ENCODE measurements at places on chromosomes 2 and 18.

GRCh38 chr2:59779571-59779970 lies 773.9 kb downstream of the BCL11A start:
- no peak for DNase-seq
- H3K4me1 ChIP-seq, result no peaks in the 10 kb centered on the region
- H3K36me3 ChIP-seq, result no peaks in the 10 kb centered on the region
- no peak overlapping the region for H3K27ac ChIP-seq
- H3K27me3 ChIP-seq, result no peaks in the 10 kb centered on the region

DNA sequence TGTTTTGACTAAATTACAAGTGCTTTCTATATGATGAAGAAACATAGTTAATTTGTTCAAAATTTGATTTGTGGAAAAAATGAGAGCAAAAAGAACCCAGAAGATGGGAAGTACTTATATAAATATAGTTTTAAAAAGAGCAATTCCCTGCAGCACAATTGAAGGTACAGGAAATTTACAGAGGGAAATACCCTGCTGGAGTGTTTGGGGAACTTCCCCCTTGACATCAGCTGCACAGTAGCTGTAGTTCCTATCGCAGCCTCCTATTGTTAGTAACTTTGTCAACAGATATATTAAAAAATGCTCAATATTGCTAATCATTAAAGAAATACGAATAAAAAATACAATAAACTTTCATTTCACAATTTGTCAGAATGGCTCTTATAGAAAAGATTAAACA lies 1118.8 kb upstream of the ZEB2 start:
- H3K4me3 ChIP-seq, result no peak overlapping the region
- H3K27me3 ChIP-seq, result no peaks in the 10 kb centered on the region
- H3K36me3 ChIP-seq, result no peaks in the 10 kb centered on the region

- no peak overlapping the region for H3K4me3 ChIP-seq
- H3K27me3 ChIP-seq, result peaks cover 22% of the 10 kb centered on the region
- H3K4me1 ChIP-seq, result no peaks in the 10 kb centered on the region
- no peak for DNase-seq
Observed at GRCh38 chr2:99524056-99524455, 34.2 kb upstream of the REV1 start.

GRCh38 chr2:159285929-159286708 lies at the start of gene WDSUB1:
Gene WDSUB1 (minus strand): TSS chr2:159286703. CDS start chr2:159283069, 3,634 bp downstream.
- peaks cover 16% of the 10 kb centered on the region for H3K36me3 ChIP-seq
- peaks cover 23% of the 10 kb centered on the region for H3K4me1 ChIP-seq
- DNase-seq, result peak; percentile 2

- H3K4me1 ChIP-seq, result no peaks in the 10 kb centered on the region
- no peak overlapping the region for H3K4me3 ChIP-seq
- no peak overlapping the region for H3K27ac ChIP-seq
- peaks cover 2% of the 10 kb centered on the region for H3K36me3 ChIP-seq
Observed at GRCh38 chr18:4817665-4818064, 362.6 kb upstream of the DLGAP1 start.

DNA sequence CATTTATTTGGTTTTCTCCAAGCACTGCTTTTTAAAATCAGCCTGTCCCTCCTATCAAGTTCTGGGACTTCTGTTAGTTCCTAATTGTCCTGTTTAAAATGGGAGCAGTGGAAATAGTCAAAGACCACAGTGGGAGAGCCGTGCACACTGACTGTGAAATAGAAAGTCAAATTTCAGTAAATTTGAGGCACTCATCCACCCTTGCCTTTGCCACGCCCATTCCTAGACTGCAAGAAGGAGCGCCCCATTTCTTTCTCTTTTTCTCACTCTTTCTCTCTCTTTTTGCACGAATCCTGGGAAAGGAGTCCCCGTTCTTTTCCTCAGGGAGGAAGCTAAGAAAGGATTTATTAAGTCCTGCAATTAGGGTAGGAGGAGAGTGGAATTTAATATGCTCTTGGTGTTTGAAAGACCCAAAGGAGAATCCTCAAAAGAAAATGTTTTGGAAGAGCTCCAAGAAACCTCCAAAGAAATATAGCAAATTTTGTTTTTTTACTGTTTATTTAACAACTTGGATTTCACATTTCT lies 7.5 kb downstream of the COL6A3 start:
- peaks cover 3% of the 10 kb centered on the region for H3K36me3 ChIP-seq
- H3K27me3 ChIP-seq, result peaks cover 31% of the 10 kb centered on the region
- no peak overlapping the region for H3K4me3 ChIP-seq
- DNase-seq, result no peak

DNA sequence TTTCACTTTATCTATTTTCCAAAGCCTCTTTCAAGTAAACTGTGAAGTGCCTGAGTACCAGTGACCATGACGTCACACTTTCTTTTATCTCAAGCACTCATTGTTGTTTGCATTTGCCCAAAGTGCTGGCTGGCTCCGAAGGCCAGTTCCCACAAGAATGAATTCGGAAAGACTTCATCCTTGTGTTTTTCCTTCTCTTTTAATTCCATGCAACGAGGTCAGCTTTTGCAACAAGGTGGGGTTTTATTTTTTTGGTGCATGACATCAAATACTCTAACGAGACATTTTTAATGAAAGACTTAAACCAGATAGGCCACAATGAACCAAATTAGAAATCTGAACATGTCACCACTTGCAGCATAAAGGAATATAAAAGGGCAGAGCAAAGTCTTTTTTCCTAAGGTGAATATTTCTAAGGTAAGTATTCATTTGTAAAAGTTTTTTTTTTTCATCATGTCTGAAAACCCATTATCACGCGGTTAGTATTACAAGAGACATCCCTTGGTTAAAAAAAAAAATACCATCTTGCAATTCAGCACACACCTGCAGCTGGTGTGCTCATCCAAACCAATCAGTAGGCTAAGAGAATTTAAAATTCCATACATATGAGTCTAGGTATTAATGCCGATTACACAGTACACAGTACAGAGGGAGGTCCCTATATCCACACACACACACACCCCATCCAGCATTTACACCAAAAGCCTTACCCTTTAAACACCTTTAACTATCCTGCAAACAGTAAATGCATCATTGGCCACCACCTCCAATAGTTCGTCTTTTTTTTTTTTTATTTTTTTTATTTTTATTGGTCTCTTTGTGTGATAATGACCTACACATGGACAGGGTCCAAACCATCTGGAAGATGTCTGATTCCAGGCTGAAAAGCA lies 2.3 kb downstream of the ARL4C start:
- peaks cover 96% of the 10 kb centered on the region for H3K36me3 ChIP-seq
- peak; percentile 36 for DNase-seq
- H3K4me3 ChIP-seq, result peak overlapping the region; percentile 100
- peak overlapping the region; percentile 99 for H3K27ac ChIP-seq
- no peaks in the 10 kb centered on the region for H3K27me3 ChIP-seq

GRCh38 chr18:3608488-3608887 lies 158.5 kb downstream of the TGIF1 start:
- H3K36me3 ChIP-seq, result no peaks in the 10 kb centered on the region
- no peak overlapping the region for H3K4me3 ChIP-seq

DNA sequence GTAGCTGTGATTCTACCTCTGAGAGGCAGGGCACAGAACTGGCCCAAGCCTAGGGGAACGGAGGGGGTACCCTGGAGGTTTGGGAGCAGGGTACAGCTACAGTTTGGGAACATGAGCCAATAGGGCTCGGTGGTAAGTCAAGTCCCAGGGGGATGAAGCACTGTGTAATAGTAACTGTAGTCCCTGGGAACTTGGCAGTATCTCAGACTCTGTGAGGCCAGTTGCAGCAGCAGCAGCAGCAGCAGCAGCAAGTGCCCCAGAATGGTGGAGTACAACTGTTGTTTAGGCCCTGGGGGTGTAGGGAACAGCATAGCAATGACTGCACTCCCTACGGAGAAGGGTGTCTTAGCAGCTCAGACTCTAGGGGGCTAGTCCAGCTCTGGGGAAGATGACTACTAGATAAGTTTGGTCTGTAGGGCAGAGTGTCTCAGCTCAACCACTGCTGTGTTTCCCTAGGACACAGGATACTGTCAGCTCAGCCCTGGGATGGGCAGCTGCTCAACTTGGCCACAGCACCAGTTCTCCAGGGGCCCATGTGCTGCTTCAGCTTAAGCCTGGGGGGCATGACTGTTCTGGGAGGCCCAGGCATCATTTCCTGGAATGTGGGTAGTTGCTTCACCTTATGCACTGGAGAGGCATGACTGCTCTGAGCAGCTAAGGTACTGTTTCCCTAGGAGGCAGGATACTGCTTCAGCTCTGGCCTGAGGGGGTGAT lies 20.5 kb downstream of the CARF start:
- no peak for DNase-seq
- peaks cover 2% of the 10 kb centered on the region for H3K36me3 ChIP-seq
- H3K27me3 ChIP-seq, result no peaks in the 10 kb centered on the region
- peaks cover 2% of the 10 kb centered on the region for H3K4me1 ChIP-seq

DNA sequence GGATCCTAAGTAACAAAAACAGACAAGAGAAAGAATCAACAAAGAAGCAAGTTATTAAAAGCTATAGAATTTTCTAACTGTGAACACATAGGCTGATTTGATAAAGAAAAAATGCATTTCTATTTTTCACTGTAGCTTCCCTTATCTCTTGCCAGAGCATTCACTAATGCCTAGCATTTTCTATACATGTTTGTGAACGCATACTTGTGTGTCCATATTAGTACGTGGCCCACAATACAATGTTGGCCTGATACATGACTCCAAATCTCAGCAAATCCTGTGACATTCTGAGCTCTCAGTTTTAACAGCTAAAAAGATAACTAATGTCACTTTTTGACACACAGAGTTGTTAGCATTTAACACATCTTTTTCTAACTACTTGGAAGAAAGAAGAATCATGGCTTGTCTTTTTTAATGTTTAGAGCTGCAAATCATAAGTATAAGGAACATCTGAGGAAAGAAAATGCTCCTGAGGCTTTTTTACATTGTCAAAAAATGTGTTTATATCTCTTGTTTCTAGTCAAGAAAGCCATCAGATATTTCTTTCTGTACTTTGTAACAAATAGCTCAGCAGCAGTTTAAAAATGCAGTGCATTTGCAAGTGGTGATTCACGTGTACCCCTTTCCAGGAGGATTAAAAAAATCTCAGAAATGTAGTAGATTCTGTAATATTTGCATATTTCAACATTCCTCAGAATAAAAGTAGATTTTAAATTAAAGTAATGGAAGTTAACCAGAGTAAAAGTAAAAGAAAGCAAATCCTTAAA lies 1646.8 kb upstream of the TMEFF2 start:
- H3K4me1 ChIP-seq, result no peaks in the 10 kb centered on the region
- DNase-seq, result no peak
- no peak overlapping the region for H3K4me3 ChIP-seq
- no peaks in the 10 kb centered on the region for H3K36me3 ChIP-seq
- H3K27me3 ChIP-seq, result no peaks in the 10 kb centered on the region

DNA sequence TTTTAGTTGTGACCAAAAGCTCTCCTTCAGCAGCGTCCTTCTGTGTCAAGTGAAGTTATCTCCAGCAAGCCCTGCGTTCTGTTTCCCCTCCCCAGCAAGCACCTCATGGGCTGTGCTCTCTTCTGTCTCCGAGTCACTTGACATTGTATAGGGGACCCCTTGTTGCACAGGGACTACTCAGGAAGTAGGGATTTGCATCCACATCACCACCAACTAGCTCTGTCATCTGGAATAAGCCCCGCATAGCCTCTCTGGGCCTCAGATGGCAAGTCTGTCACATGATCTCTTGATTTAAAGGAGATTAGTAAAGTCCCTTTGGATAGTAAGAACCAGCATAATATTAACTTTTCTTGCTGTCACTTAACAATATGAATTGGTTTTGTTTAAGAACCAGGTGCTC lies 32.0 kb upstream of the STPG4 start:
- no peak for DNase-seq
- H3K27me3 ChIP-seq, result peaks cover 20% of the 10 kb centered on the region
- H3K27ac ChIP-seq, result no peak overlapping the region
- no peak overlapping the region for H3K4me3 ChIP-seq
- H3K36me3 ChIP-seq, result no peaks in the 10 kb centered on the region
- no peaks in the 10 kb centered on the region for H3K4me1 ChIP-seq
